ENCODE measurements at places on chromosomes 12 and 14. TPM values are rescaled to one million over a fixed set of nuclear protein-coding genes. Genes with fewer than 3 reads are reported as not detected.

DNA sequence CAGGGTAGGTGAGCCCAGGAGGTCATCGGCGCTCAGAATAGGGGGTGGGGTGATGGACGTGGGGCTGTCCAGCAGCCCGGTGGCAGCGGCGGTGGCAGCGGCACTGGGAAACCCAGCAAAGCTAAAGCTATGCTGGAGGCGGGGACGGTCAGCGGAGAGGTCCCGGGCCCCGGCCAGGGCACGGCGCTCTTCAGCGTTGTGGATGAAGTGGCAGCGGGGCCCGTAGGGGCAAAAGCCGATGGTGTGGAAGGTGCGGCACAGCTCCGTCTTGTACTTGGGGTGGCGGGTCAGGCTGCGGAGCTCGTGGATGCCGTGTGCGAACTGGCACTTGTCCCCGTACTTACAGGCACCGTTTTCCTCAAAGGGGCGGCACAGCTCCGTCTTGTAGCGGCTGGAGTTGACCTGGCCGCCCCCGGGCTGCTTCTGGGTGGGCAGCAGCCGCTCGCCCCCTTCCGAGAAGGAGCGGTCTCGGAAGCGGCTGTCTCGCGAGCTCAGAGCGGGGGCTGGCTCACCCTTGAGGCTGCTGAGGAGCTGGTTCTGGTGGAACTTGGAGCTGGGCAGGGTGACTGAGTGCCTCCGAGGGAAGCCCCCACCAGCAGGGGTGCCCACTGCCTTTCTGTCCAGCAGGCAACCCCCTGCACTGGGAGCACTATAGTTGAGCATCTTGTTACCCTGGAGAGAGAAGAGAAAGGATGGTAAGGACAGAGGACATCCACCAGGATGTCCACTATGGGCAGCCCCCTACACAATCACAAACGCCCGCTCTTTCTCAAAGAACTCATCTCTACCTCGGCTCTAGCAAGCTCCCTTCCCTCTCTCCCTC is 2.8 kb downstream of the ZFP36L1 start:
- peak overlapping the region; percentile 100 for H3K27ac ChIP-seq
- no peaks in the 10 kb centered on the region for H3K27me3 ChIP-seq
- H3K4me3 ChIP-seq = peak overlapping the region; percentile 90
- peaks cover 59% of the 10 kb centered on the region for H3K4me1 ChIP-seq
- peak; percentile 70 for DNase-seq
- H3K36me3 ChIP-seq = peaks cover 58% of the 10 kb centered on the region

The AQP6 gene
- total RNA-seq = 0.45 TPM

DNA sequence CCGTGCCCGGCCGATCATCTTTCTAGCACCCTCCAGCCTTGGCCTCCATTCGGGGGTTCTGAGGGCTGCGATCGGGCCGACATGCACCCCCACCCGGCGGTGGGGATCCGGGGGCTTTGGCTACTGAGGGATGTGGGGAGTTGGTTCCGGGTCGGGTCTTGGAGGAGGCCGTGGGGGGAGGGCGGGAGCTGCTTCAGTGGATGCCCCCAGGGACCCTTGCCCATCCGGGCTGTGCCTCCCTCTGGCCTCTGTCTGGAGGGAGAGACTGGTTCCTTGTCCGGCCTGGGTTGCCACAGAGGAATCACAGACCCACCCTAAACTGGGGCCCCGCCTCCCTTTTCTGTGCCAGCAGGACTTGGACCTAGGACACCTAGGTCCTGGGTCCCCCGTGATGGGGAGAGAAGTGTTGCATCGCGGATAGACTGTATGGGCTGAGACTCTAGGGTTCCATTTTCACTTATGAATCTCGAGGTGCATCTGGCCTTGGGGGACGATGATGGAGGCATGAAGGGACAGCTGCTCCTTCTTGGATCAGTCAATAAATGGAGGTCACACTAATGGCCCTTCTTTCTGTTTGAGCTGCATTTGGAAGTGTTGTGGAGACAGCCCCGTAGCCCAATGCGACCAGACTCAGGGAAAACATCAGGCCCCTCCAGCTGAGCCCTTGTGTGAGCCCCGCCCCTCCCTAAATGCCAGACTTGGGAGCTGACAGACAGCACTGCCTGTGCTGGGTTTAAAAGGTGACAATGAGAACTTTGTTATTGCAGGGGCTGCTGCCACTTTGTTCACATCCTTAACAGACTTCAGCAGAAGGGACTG is 577 bp downstream of the DTX3 start:
- H3K36me3 ChIP-seq = peaks cover 43% of the 10 kb centered on the region
- no peak for DNase-seq
- peak overlapping the region; percentile 87 for H3K27ac ChIP-seq
- H3K4me3 ChIP-seq = peak overlapping the region; percentile 79

The CIROP gene
- total RNA-seq = not detected

DNA sequence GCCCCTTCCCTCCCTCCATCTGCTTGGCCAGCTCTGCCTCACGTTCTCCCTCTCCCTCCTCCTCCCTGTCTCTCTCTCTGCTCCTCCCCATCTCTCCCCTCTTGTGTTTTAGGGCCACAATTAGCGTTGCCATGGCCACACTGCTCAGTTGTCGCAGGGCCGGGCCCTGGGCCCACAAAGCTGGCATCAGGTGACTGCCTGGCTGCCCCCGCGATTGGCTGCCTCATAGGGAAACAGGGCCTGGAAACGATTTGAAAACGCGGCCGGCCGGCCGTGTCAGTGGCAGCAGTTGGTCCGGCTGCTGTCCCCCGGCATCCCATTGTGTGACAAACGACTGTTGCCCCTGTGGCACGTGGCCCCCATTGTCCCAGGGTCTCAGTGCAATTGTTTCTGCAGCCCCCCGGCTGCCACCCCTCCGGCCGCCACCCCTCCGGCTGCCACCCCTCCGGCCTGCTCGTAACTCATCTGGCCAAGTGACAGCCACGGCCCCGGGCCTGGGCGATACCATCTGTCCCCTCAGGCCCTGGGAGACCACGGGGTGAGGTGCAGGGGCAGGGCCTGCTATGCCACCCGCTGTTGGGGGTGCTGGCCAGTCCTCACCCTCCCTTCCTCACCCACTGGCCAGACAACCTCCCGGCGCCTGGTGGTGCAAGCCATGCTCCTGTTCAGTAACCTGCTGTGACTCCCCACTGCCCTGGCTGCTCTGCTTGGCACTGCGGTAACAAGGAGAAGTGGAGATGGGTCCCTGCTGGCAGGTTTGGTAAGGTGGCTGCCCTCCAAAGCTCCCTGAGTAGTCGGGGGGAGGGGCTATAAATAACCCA is 17.4 kb downstream of the FOXN4 start:
- peak overlapping the region; percentile 22 for H3K4me3 ChIP-seq
- H3K27ac ChIP-seq = no peak overlapping the region
- no peaks in the 10 kb centered on the region for H3K36me3 ChIP-seq
- peak; percentile 91 for DNase-seq
- H3K4me1 ChIP-seq = peaks cover 9% of the 10 kb centered on the region

DNA sequence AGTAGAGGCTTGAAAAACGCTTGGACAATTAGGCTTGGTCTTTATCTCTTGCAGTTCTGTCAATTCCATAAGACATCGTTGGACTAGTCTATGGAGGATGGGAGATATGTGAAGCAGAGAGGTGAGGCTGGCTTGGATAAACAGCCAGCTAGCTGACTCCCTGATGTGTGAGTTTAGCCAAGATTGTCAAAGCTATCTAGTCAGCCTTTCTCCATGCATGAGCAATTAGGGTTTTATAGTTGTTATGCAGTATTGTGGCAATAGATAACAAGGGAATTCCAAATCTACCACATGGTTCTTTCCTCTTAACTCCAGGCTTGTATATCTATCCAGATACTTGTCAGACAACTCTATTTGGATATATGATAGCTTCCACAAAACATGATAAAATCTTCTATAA is 153.6 kb upstream of the NRXN3 start:
- no peaks in the 10 kb centered on the region for H3K4me1 ChIP-seq
- no peak for DNase-seq
- H3K27me3 ChIP-seq = no peaks in the 10 kb centered on the region

- DNase-seq = peak; percentile 85
- peak overlapping the region; percentile 8 for H3K4me3 ChIP-seq
- H3K4me1 ChIP-seq = peaks cover 20% of the 10 kb centered on the region
- peak overlapping the region; percentile 66 for H3K27ac ChIP-seq
- H3K36me3 ChIP-seq = no peaks in the 10 kb centered on the region
Observed at GRCh38 chr12:52278575-52279421, 4.4 kb downstream of the KRT86 start.

DNA sequence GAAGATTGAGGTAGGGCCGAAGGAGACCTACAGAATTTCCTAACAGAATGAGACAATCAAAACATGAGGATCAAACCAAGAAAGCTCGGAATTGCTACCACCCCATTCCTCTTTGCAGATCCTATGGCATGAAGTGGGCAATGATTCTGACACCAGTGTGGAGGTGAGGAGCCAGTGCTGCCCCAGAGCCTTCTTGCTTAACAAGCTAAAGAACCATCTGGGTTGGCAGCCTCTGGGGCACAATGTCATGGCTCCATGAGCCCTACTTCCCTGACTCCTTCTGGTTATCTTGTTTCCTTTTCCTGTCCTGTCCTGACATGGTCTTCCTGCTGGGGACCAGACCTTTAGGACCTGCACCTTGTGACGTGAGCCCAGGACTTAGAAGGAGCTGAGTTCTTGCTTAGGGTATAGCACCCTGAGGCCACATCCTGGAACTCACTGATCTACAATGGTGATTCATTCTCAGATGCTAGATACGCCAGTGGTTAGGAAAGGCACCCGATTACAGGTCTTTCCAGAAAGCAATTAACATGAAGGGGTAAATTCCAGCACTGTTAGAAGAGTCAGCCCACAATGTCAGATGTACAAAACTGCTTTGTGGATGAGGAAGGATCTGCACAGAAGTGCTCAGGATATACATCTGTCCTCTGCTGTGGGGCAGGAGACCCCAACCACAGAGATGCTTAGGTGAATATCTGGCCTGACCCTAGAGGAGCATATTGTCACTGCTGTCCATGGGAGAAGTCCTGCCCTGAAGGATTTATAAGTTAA is 324.2 kb downstream of the ZFP36L1 start:
- peak overlapping the region; percentile 48 for H3K27ac ChIP-seq
- peaks cover 49% of the 10 kb centered on the region for H3K4me1 ChIP-seq
- no peaks in the 10 kb centered on the region for H3K36me3 ChIP-seq

GRCh38 chr14:74429991-74430390 is 4.0 kb upstream of the SYNDIG1L start:
- DNase-seq = no peak
- H3K4me3 ChIP-seq = no peak overlapping the region
- peaks cover 30% of the 10 kb centered on the region for H3K27me3 ChIP-seq
- H3K4me1 ChIP-seq = no peaks in the 10 kb centered on the region
